ENCODE measurements at places on chromosomes 7 and 10.
A peak's percentile ranks its signal among the peaks of the same experiment; 100 is the strongest.

GRCh38 chr7:95373323-95373722 lies 22.9 kb downstream of the PON3 start:
- DNase-seq, result no peak

DNA sequence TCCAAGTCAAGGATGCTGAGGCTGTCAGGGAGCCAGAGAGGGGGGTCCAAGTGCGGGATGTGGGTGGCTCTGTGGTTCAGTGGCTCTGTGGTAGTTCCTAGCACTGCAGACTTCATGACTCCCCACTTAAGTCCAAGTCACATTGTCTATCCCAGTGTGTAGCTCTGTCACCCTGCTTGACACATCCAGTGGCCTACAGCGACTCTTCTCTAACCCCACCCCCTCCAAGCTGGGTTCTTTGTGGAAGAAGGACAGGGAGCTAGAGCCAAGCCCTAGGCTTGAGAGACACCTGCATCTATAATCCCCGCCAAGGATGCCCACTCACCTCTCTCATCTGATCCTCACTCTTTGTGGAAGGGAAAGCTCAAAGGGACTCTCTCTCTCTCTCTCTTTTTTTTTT lies 57.6 kb downstream of the ADCYAP1R1 start:
- no peak for DNase-seq

DNA sequence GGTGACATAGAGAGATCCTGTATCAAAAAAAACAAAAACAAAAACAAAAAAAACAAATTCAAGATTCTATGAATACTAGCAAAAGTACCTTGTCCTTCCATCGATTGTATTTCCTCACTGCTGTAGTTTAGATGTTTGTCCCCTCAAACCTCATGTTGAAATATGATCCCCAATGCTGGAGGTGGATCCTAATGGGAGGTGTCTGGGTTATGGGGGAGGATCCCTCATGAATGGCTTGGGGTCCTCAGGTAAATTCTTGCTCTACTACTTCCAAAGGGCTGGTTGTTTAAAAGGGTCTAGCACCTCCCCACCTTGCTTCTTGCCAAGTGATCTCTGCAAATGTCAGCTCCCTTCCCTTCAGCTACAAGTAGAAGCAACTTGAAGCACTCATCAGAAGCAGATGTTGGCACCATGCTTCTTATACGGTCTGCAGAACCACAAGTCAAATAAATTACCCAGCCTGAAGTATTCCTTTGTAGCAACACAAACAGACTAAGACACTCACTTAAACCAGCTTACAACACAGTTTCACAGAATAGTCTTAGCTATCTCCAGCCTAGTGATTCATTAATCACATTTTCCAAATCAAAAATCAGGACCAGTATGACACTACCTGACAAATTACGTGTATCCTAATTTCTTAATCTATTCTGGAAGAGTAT lies 20.7 kb downstream of the ABI1 start:
- no peak for DNase-seq

DNA sequence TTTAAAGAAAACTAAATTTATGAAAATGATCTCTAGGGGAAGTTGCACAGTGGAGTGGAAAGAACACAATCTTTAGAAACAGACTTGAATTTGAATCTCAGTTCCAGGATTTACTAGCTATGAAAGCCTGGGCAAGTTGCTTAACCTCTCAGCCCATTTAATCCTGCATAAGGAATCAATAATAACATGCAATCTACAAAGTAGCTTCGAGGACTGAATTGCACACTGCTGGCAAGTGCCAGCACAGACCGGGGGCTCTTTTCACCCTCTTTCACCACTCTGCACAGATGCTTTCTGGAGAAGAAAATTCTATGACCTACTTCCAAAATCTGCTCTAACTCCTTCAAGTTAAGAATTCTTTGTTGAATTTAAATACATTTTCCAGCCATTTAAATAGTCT lies 63.4 kb upstream of the ANK3 start:
- no peak for DNase-seq

DNA sequence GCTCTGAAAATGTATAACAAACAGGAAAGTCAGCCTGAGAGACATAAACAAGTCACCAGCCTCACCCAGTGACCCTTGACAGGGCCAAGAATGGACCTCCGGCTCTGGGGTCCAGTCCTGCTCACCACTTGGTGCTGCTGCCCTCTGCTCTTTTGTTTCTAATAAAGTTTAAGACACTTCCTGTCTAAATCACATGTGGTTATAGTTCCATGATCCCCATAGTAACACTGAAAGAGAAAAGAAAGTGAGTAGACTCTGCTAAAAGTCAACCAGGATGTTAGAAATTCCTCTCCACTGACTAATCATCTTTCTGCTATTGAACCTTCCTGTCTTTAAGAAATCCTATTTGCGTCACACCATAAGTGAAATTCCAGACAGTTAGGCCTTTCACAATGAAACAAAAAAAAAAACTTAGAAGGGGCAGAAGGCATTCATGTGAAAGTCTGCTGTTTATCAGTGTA lies 179.2 kb upstream of the BET1 start:
- DNase-seq, result no peak

DNA sequence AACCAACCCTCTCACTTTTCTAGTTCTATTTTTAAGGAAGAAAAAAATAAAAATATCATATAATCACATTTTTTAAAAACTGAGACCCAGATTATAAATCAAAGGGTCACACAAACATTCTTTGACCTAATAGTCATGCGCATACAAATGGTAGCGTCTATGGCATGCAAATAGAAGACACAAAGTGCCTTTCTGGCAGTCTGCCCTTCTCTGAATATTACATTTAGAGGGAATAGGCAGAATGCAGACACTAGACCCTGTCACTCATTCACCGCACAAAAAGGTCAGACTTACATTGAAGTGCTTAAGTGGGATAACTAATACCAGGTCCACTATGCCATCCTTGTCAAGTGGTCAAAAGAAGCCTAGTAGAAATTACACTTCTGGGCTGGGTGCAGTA lies 26.5 kb upstream of the FHIP2A start:
- DNase-seq, result no peak

GRCh38 chr10:79308969-79309665 lies 38.2 kb upstream of the PPIF start:
- DNase-seq, result no peak

DNA sequence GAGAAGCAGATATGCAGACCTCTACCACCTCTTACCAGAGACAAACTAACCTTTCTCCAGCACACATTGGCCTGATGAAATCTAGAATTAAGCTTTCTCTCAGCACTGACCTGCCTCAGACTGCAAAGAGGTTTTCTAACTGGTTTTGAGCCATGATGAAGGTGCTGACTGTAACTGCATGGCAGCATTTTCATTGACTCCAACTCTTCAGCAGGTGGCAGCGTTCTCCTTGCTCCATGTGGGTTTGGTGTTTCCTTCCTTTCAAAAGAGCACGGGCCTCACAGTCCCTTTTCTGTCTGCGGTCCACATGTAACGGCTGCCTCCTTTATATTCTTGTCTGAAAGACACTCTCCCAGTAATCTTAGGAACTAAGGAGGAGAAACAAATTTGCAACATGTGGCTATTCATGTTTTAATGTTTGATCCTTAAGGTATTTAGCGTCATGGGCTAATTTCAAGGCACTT lies 12.6 kb downstream of the KLLN start:
- peak; percentile 26 for DNase-seq

- no peak for DNase-seq
Measured at GRCh38 chr7:89605362-89605761, 548.9 kb upstream of the STEAP1 start.

- no peak for DNase-seq
Measured at GRCh38 chr7:80187727-80188126, 53.1 kb downstream of the GNAI1 start.

DNA sequence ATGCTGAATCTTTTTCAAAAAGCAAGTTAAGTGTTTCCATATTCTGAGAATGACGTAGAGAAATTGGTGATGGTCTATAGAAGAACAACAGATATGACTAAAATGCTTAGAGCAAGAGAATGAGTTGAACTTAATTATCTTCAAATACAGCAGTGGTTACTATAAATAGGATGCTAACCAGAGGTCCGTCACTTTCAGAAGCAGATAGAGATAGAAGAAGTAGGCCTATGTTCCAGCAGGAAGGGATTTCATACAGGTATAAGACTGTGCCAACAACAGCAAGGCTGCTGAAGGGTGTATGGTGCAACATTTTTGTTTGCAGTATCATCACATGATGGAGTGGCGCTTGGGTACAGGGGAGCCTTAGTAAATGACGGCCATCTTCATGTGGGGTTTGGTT lies 68.6 kb downstream of the HBP1 start:
- no peak for DNase-seq

All from NCI-H2227 treated with DMSO at 0.1 percent for 48 hours (cell line).